ENCODE measurements at places on chromosomes 13 and 19.

- DNase-seq, result peak; percentile 17
These were observed 72.7 kb downstream of the ZNF254 start for GRCh38 chr19:24159707-24160106.

GRCh38 chr13:94329754-94330551 lies 149.5 kb downstream of the DCT start:
- DNase-seq, result no peak

GRCh38 chr13:109751477-109751876 lies 34.9 kb downstream of the IRS2 start:
- DNase-seq, result no peak

GRCh38 chr19:33343301-33343700 lies 30.2 kb upstream of the CEBPG start:
- DNase-seq, result no peak

- DNase-seq, result no peak
These were observed 69.7 kb upstream of the C1QTNF9B start for GRCh38 chr13:23966691-23967615.

- no peak for DNase-seq
These were observed 21.0 kb downstream of the TNFSF9 start for GRCh38 chr19:6551607-6552450.

- no peak for DNase-seq
These were observed 398.9 kb upstream of the ZNF507 start for GRCh38 chr19:31946491-31946890.

DNA sequence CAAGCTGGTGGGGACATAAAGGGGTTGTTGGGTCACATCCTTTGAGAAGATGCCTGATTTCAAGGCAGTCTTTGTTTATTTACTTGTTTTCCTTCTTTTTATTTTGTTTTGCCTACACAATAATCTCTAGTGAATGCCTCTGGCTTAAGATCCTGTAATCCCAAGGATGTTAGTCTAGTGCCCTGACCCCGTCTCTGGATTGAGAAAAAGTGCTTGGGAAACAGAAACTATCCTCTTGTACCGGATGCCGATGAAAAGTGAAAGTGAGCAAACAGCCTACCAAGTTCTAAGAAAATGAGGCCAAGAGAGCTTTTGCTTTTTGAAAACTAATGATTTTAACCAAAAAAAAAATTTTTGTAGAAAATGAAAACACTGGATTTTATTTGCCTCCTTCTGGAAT lies 42.1 kb upstream of the C1QTNF9 start:
- no peak for DNase-seq

DNA sequence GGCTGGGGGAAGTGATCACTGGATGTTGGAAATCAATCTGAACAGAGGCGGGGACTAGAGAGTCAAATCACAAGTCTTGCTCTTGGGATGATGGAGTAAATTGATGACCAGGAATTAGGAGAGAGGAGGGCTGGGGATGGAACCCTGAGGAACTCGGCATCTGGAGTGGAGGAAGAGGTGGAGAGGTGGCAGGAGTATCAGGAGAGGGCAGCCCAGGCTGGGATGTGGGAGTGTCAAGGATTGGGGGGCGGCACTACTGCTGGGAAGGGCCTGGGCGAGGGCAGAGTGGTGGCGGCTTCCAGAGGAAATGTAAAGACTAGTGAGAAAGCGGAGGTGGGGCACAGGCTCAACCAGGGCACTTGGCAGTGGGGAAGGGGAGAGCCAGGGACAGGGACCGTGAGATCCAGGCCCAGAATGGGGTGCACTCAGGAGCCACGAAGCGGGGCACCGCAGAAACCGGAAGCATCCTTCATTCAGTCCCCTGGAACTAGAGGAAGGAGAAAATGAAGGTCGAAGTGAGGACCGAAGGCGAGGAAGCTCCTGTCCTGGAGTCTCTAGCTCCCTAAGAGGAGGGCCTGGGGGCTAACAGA lies 81.2 kb upstream of the GPR183 start:
- no peak for DNase-seq

GRCh38 chr13:46559272-46559805 lies 6.4 kb downstream of the LRCH1 start:
- DNase-seq, result no peak

- DNase-seq, result no peak
These were observed 322.9 kb downstream of the GPC6 start for GRCh38 chr13:93549326-93550005.

DNA sequence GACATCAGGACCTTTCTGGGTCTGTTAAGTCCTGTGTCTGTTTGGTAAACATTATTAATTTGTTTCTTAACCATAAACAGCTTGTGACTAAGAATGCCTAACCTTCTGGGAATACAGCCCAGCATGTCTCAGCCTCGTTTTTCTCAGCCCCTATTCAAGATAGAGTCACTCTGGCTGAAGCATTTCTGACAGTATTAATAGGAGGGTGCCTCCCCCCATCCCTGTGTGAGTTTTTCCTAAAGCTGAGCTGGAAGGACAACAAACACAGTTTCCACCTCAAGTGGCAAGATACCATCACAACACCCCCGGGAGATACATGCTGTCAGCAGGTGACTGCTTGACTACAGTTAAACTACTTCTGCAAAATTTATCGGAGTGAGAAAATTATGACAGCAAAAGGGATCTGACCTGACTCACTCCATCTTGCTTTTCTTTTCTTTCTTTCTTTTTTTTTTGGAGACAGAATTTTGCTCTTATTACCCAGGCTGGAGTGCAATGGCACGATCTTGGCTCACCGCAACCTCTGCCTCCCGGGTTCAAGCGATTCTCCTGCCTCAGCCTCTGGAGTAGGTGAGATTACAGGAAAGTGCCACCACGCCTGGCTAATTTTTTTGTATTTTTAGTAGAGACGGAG lies 59.3 kb upstream of the ABCC4 start:
- peak; percentile 12 for DNase-seq

DNA sequence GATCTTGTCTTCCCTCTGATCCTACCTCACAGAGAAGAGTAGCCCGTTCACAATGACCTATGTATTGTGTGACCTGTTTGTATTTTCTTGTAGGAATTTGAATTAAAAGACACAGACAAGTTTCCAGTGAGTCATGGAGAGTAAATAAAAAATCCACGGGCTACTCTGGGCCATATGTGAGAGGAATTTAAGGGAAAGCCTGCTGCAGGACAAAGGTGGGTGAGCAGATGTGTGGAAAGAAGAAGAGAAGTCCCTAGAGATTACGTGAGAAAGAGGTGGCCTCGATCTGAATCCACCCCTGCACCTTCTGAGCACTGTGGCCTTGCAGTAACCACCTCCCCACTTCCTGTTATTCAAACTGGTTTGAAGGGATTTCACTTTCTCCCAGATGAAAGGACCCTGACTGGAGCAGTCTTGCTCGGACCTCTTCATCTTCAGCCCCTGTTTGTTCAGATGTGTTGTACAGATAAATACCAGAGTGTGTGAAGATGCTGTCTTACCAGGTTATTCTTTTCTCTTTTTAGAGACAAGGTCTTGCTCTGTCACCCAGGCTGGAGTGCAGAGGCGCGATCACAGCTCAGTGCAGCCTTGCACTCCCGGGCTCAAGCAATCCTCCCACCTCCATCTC lies 205.4 kb downstream of the PDS5B start:
- DNase-seq, result no peak

DNA sequence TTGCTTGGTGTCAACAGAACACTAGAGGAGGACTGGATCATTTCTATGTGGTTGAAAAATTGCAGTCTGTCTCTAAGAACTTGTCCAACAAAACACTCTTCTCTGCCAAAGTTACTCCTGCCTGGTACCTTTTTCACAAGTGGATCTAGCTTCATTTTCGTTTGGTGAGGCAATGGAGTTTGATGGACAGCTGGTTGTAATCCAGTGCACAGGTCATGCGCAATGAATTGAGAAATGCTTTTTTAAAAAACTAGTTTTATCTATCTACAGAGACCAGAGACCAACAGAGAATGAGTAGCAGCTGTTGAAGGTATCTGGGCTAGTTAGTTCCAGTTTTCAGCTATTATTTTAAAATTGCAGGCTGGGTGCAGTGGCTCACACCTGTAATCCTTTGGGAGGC lies 12.0 kb upstream of the KBTBD6 start:
- DNase-seq, result no peak

- DNase-seq, result no peak
These were observed 2220.8 kb upstream of the PCDH20 start for GRCh38 chr13:63636316-63636993.

GRCh38 chr13:114097212-114097892 lies 35.1 kb downstream of the RASA3 start:
- DNase-seq, result no peak

DNA sequence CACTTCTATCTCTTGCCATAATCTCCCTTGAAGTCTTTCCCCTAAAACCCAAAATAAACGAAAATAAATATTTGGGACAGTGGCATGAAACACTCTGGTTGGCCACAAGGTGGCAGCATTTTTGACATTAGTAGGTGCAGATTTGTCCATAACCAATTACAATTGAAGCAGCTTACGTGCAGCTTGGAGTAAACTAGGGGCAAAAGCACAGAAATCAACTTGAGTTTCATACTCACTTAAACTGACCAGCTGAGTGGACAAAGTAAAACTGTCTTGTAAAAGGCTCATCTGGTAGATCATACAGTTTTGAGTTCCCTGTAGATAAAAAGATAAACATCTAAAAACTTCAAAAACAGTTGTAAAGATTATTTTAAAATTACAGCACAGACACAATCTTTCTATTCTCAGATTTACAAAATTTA lies 18.8 kb downstream of the PDCD5 start:
- DNase-seq, result peak; percentile 62

- no peak for DNase-seq
These were observed 4.2 kb upstream of the ZIC2 start for GRCh38 chr13:99977334-99977911.

GRCh38 chr13:41500511-41500910 lies 43.2 kb downstream of the RGCC start:
- no peak for DNase-seq

GRCh38 chr13:47121092-47121763 lies 224.4 kb upstream of the HTR2A start:
- no peak for DNase-seq

- DNase-seq, result no peak
These were observed 9.0 kb upstream of the ATP11A start for GRCh38 chr13:112680741-112681360.

- DNase-seq, result no peak
These were observed 1.9 kb upstream of the CBLC start for GRCh38 chr19:44775676-44776240.

GRCh38 chr19:10998666-10999065 lies 37.8 kb downstream of the SMARCA4 start:
- DNase-seq, result no peak

GRCh38 chr19:33473653-33474305 lies 47.8 kb downstream of the PEPD start:
- no peak for DNase-seq

- no peak for DNase-seq
These were observed 10.2 kb upstream of the FUT2 start for GRCh38 chr19:48685583-48685982.

DNA sequence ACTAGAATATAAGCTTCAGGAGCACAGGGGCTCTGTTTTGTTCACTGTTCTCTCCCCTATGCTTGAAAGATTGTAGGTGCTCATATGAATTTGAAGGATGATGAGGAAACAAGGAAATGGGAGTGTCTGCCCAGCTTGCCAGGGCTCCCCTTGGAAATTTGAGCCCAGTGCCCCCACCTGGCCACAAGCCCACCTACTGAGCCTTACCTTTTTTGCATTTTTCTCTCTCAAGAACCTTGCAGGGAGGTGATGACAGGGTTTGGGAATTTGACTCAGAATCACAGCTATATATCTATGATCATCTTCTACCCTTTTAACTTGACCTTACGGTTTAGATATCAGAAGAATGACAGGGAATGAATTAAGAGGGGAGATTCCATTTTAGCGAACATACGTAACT lies 33.8 kb downstream of the SERP2 start:
- DNase-seq, result no peak

DNA sequence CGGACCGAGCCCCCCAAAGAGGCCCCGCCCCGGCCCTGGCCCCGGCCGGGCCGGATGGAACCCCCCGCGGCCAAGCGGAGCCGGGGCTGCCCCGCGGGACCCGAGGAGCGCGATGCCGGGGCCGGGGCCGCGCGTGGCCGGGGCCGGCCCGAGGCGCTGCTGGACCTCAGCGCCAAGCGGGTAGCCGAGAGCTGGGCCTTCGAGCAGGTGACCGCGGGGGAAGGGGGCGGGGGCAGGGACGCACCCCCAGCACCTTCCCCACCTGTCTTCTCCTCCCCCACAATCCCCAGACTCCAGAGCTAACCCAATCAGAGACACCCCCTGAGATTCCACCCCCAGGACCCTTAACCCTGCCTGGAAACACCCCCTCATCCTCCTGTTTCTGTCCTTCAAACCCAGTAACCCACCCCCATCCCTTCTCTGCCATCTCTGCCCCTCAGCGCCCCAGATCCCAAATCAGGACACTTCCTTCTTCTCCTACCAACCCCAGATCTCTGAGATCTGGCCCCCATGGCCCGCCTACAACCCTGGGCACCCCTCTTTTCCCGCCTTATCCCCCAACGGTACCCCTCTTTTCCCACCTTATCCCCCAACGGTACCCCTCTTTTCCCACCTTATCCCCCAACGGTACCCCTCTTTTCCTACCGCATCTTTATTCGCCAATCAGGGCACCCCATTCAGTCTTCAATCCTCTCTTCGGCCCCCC lies 505 bp downstream of the ZSWIM4 start:
- DNase-seq, result no peak

DNA sequence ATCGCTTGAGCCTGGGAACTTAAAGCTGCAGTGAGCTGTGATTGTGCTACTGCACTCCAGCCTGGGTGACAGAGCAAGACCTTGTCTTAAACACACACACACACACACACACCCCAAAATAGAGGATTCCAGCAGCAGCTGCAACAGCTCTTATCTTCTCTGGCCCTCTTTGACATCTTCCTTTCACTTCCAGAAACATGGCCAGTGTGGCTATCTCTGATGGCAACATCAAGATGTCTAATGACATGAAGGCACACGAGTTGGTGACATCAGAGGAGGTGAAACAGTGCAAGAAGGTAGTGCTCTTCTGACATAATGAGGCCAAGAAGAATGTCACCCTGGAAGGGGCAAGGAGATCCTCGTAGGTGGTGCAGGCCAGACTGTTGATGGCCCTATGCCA lies 81.2 kb downstream of the TM9SF2 start:
- DNase-seq, result no peak

DNA sequence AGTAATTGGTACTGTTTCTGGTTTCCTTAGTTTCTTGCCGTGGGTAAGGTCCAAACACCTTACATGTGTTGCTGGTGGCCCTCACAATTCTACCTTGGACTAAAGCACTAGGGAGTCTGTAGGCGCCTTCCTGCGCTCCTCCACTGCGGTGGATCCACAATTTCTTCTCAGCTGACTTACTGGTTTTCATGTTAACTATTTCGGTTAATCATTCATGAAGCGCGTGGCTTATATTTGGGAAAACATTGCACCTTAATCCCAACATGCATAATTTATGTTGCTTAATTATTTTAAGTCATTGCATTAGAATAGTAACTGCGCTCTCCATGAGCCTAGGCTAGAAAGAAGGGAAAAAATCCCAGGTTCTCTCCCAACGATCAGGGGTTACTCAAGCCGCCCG lies 37.7 kb downstream of the ARHGEF7 start:
- DNase-seq, result peak; percentile 33

- no peak for DNase-seq
These were observed 192.3 kb downstream of the MZT1 start for GRCh38 chr13:72534951-72535640.

DNA sequence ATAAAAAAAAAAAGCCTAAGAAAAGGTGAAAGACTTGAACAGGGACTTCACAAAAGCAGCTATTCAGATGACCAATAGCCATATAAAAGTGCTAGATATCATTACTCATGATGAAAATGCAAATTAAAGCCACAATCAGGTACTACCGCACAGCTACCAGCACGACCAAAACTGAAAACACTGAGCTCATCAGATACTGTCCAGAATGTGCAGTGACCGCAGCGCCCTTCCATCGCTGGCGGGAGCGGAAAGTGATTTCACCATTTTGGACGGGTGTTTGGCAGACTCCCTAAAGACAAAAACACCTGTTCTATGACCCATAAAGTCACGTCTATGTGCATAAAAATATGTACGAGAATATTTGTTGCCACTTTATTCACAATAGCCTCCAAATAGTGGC lies 60.7 kb downstream of the SLC6A16 start:
- no peak for DNase-seq
